ENCODE measurements at places on chromosomes 3 and 15.

DNA sequence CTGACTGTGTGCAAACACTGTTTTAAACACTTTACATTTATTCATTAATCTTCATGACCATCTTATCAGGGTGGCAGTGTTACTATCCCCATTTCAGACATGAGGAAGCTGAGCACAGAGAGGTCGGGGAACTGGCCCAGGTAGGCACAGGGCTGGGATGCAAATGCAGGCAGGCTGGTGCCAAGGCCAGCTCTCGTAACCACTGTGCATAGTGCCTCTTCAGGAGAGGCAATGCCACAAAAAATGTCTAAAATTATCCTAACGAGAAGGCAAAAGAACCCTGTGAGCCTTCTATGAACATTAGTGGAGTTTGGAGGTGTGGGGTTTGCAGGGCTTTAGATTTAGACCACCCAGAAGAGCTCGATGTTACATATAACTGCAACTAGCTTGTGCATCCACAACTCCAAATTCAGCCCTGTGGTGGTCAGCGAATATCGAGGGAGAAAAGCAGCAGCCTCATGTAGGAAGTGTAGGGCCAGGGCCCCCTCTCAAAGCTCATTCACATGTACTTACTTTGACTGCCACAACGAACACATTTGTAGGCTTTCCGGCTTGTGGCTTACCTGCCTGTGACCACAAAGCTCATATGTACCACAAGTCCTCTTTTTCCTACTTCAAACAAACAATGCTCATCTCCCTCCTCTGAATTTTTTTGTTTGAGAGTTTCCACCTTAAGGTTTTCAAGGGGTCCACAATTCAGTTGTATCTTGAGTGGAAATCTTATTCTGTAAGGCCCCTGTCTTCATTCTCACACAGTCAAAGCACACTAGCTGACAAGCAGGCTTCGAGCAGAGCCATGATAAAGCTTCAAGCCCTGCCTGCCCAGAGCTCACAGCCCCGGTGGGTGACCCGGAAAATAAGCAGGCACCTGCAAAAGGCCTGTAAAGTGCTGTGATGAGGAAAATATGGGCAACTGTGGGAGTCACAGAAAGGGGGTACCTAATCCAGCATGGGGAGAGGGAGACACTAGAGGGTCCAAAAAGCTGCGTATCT lies 722.9 kb upstream of the CFAP20DC start:
- peak; percentile 31 for DNase-seq

- no peak for DNase-seq
These were observed 138.7 kb downstream of the AQP9 start for GRCh38 chr15:58276924-58277323.

- no peak for DNase-seq
These were observed 44.6 kb downstream of the ZIC4 start for GRCh38 chr3:147361454-147362420.

DNA sequence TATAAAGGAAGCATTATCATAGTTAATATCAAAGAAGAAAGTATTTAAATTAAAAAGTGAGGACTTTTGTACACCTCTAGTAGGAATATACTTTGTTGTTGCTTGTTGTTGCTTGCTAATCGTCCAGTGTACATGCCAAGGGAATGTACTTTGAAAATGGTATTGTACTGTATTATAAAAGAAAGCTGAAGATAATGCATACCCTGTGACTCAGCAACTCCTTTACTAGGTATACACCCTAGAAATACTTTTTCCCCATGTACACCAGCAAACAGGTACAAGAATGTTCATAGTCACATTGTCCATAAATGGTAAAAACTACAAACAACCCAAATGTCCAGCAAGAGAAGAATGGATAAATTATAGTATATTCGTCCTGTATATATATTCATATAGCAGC lies 12.0 kb downstream of the TTBK2 start:
- no peak for DNase-seq

GRCh38 chr15:81381720-81382119 lies 7.7 kb upstream of the TMC3 start:
- no peak for DNase-seq
